ENCODE measurements at places on chromosomes 13 and 19.

DNA sequence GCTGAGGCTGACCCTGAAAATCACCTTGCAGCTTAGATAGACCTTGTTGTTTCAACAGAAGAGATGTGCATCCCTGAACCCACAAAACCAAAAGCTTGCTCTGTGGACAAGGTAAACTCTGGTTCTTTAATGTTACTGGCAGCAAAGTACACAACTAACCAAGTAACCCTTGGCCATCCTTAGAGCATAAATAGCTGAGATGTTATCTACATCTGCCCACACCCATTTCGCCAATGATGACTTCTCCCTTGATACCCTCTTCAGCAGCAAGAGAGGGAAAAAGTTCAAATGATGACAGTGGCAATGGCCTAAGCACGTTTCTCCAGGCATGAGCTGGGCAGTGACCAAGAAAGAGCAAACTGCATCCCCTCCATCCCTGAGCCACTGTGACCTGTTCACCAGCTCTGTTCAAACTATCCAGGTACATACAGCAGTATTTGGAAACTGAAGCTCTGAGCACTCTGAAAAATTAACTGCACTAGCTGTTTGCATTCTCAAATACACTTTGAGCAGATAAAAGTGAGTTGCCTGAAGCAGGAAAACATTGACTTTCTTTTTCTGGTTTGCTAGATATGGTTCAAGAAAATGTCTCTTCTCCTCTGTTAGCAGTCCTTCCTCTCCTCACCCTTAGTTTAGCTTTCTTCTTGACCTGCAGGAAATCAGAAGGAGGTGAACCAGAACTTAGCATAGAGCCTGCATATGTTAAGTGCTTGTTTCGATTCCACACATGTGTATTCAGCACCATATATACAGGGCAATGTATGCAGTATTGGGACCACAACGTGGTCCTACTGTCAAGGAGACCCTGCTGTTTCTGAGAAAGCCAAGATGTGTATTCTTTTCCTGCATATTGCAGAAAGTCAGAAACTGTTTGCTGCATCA is 231.7 kb downstream of the FOXO1 start:
- no peak for DNase-seq

- DNase-seq, result no peak
Measured at GRCh38 chr19:29576046-29576606, 30.0 kb upstream of the POP4 start.

DNA sequence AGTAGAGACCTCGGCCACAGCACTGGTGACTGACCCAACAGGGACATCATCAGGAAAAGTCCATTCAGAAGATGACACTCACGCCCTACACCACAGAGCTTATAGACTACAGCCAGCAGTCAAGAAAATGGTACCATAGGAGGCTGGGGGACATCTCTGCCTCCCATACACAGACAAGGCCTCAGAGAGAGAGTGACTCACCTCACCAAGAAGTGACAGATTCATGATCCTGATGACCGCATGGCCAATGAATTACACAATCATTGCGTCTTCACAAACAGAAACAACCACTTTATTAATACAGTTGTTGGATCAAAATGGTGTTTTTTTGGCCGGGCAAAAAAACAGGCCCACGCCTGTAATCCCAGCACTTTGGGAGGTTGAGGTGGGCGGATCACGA is 260.8 kb upstream of the TSHZ3 start:
- DNase-seq, result no peak

DNA sequence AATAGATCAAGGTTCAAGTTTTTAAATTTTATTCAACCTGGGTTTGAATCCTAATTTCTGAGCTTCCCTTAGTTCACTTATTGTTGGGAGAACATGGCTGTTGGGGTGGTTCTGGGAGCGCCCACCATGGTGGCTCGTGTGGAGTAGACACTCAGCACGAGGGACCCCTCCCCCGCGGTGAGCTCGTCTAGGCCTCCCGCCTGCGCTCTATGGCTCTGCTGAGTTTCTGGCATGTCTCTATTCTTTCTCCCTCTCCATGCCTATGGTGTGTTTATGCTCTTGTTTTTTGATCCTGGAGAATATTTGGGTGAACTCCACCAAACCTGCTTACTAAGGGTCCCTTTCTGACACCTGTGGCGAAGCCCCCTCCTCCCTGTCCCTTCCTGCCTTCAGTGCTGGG is 1.6 kb upstream of the EPN1 start:
- no peak for DNase-seq

- no peak for DNase-seq
Measured at GRCh38 chr19:1857648-1858326, 5.6 kb downstream of the KLF16 start.

DNA sequence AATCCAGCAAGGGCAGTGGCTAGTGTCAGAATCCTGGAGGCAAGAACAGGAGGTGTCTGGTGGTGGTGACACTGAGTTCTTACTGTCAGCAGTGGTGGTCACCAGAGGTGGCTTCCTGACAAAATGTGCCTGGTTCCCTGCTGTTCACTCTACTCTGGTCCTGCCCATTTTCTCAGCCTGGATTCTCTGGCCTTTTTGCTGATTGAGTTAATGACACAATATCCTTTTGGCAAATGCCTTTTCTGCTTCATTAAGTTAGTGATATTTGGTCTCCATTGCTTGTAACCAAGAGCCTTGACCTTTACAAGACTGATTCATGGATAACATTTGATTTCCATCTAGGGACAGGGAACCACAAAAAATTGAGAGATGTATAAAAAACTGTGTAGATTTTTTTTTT is 51.1 kb downstream of the RFC3 start:
- no peak for DNase-seq

DNA sequence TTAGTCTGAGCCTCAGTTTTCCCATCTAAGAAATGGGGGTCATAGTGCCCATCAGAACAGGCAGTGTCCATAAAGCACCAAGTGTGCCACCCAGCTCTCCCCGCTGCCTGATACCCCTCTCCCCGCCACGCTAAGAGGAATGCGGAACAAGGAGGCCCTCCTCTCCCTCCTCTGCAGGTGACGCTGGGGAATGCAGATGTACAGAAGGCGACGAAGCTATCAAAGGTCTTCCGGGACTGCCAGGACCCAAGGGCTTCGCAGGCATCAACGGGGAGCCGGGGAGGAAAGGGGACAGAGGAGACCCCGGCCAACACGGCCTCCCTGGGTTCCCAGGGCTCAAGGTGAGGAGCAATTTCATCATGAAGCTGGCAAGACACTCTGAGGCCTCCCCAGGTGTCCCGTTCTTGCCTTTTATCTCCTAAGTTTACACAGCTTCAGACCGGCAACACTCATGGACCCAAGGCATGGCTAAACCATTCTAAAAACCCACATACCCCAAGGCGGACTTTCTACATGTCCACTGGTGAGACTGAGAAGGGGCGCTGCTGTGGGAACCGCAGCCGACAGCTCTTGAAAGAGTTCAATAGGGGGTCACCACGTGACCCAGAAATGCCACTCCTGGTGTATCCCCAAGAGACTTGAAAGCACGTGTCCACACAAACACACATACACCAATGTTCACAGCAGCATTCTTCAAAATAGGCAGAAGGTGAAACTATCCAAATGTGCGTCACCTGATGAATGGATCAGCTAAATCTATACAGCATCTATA is 102.7 kb downstream of the RAB20 start:
- no peak for DNase-seq

- no peak for DNase-seq
Measured at GRCh38 chr19:7505288-7505681, 10.6 kb upstream of the ZNF358 start.

DNA sequence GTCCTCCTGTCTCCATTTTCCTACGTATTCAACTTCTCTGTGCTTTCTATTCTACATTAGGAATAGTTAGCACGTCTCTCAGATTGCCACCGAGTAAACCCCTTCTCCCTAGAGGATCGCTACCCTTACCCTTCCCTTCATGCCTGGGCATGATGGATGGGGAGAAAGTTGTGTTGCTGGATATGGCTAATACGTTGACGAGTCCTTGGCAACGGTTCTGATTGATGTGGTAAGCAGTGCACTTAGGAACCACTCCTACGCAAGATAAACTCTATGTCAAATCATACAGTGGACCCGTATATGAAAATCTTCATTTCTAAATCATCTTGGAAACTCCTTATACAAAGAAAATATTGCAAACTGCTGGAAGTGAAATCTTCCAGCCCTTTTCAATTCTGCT is 224.5 kb downstream of the EFNB2 start:
- DNase-seq, result no peak

DNA sequence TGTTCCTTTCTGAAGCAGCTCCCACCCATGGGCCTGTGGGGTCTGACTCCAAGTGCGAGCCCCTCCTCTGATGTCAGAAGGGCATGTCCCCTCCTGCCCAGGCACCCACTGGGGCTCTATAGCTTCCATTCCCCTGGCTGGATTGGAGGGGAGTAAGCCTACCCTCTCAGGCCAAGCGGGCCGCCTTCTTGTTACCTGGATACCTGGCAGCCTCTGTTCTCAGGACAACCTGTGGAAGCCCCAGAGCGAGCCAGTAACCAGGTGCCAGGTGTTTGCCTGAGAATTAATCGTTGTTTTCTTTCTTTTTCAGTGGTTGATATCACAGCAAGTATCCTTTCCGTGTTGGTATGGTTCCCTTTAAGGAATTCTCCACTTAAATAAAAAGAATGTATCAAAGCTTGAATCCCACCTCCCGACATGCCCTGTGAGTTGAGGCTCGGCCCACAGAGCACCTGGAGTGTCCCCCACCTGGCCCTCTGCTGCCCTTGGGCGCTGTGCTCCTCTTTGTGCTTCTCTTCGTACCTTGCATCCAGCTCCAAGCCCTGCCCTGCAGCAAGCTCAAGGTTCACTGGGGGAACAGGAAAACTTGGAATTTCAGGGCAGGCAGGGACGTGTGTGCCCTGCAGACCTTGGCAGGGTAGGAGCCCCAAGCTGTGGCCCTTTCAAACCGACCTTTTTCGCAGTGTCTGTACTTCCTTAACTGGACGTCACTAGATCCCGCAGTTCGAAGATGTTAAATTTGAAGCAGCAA is 15.0 kb downstream of the MAU2 start:
- no peak for DNase-seq

Data from NCI-H187 (cell line).